Smooth muscle cell of the brain vasculature (primary cell): ENCODE measurements at places on chromosomes 6 and 20.

- DNase-seq = no peak
Observed at GRCh38 chr6:127914240-127914639, 13.4 kb upstream of the THEMIS start.

DNA sequence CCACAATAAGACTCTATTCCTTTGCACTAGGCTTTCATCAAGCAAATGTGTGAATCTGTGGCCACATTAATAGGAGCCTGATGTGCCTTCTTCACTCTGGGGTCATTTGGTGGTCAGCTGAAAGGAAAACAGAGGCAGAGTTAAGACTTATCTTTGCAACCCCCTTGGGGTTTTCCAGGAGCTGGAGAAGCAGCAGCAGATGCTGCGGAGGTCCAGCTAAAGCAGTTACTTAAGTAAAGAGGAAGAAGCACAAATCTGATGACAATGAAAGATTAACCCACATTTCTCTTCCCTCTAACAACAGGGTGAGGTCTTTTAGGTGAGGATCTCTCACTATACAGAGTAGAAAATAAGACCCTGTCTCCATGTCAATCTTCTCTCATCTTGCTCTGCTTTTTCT is 45.4 kb upstream of the QKI start:
- no peak for DNase-seq

GRCh38 chr6:146071781-146072180 is 42.9 kb downstream of the GRM1 start:
- no peak for DNase-seq

- no peak for DNase-seq
Observed at GRCh38 chr20:5660346-5660745, 89.9 kb upstream of the SHLD1 start.

DNA sequence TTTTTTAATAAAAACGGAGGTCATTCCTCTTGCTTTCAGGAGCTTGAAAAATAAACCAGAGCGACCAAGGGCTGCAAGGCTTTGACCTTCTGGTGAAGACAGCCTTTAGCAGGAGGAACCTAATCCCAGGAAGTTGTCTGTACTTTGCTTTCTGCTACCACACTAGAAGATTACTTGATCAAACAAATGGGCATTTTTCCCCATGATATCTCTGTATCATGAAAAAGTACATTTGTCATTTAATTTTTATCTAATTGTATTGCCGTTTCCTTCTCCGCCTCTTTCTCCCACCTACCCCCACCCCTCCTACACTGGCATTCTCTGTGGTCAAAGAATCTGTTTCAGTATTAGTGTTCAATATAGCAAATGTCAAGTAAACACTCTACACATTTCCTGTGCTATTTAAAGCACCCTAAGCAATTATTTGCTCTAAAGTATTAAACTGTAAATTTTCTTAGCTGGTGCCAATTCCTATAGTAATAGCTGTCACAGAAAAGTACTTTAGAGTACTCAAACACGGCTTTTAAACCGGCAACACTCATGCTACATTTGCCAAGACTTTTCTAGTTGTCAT is 29.7 kb downstream of the ATXN1 start:
- DNase-seq = no peak

- no peak for DNase-seq
Observed at GRCh38 chr6:166333172-166333995, 9.0 kb downstream of the SFT2D1 start.

GRCh38 chr6:99305021-99305554 is 44.4 kb downstream of the FAXC start:
- DNase-seq = no peak

GRCh38 chr20:50026746-50027575 is 44.2 kb downstream of the SNAI1 start:
- no peak for DNase-seq

- no peak for DNase-seq
Observed at GRCh38 chr20:19241440-19241839, 29.0 kb downstream of the SLC24A3 start.

GRCh38 chr6:147285087-147285855 is 81.1 kb downstream of the STXBP5 start:
- peak; percentile 39 for DNase-seq

DNA sequence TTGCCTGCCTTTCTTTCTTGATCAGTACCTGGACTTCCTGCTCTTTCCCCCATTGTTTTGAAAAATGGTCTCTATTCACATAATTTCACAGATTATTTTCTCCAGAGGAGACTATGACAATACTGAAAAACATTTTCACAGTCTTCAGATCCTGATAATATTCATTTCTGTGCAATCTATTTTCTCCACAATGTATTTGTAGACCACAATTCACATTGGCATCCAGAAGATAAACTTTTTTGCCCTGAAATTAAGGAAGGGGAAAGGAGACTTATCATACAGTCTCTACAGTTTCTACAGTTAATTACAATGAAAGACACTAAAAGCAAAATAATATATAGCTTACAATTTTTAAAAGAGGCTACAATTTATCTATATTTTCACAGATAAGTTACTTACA is 18.4 kb downstream of the LCA5 start:
- DNase-seq = no peak

DNA sequence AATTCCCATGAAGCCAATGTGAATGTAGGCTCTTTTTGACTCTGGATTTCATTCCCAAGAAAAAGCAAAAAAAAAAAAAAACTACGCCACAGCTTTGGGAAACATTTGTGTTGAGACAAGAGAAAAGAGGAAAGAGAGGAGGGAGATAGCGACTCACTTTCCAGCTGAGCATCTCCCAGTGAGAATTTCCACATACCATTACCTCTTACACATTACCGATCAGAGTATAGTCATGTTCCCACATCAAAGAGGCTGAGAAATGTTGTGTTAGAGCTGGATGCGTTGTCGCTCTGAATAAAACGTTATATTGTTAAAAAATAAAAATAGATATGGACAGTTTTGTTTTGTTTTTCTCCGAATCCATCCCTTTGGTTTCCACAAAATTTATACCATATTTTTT is 1019.3 kb upstream of the ADGRB3 start:
- DNase-seq = peak; percentile 65

GRCh38 chr6:116405138-116405537 is 34.4 kb downstream of the DSE start:
- no peak for DNase-seq

DNA sequence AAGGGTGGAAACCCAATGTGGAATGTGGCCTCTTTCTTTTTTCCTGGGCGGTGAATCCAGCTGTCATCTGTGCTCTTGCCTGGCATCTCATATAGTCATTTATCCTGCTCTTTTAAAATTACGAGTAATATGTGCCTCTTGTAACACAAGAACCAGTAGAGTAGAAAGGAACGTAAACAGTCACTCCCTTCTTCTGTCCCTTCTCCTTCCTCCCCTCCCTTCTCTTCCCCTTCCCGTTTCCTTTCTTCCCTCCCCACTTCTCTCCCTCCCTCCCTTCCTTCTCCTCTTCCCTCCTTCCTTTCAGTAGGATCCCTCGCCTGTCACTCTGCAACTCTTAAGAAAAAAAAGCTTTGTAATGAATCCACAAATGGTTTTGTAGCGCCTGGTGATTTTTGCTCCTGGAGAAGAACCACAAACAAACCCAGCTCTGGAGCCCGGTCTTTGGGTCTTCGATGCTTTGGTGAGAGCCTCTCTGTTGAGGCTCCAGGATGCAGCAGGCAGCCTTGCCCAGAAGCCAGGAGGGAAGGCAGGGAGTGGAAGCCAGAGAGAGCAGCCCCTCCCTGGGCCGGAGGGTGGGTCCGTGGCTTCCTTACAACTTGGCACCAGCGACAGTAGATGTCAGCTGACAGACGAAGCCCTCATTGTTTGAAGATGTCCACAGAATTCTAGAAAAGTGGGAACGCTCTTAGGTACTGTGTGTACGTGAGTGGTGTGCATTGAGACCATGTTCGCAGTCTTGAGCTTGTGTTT is 15.0 kb downstream of the DUSP22 start:
- no peak for DNase-seq

- DNase-seq = no peak
Observed at GRCh38 chr6:3138341-3138740, 19.0 kb downstream of the TUBB2A start.

GRCh38 chr20:59809630-59810448 is 123.6 kb downstream of the SYCP2 start:
- DNase-seq = no peak

DNA sequence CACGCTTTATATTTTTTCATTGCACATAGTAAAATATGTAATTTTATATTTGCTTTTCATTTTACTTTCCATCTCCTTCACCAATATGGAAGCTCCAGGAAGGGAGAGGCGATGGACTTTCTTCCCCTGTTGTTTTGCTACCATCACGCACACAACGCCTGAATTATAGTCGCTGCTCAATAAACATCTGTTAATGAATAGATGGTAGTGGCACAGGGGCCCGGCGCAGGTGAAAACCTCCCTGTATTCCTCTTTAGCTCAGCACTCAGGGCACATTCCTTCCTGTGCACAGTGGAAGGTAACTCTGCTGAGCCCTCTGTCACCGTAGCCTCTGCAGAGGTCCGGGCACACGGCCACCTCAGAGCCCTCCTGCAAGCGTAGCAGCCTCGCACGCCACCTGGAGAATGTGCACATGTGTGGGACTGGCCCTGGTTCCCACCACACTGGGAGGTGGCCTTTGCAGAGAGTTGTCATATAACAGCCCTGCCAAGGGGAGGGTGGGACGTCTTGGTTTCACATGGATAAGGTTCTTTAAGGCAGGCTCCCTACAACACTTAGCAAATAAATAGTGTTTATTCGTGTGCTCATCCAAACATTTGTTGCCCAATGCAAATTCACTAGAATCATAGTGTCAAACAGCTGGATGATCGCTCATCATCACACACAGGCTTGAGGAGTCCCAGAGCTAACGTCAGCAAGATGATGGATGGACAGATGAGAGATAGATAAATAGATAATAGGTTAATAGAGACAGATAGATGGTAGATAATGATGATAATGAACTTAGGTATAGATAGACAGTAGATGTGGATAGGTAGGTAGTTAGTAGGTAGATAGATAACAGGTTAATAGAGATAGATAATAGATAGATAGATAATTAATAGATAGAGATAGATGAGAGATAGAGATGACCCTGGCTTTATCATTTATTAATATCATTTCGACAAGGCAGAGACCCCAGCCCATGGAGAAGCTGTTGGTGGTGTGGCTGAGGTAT is 32.3 kb upstream of the AFDN start:
- no peak for DNase-seq

DNA sequence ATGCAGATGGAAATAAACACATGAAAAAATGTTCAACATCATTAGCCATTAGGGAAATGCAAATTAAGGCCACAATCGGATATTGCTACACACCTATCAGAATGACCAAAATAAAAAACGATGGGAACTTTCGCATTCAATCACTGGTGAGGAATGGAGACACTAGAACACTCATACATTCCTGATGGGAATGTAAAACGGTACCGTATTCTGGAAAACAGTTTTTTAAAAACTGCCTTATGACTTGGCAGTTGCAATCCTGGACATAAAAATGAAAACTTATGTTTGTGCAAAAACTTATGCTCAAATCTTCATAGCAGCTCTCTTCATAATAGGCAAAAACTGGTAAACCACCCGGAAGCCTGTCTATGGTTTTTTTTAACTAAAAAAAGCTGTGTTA is 146.0 kb downstream of the CEBPB start:
- DNase-seq = no peak

DNA sequence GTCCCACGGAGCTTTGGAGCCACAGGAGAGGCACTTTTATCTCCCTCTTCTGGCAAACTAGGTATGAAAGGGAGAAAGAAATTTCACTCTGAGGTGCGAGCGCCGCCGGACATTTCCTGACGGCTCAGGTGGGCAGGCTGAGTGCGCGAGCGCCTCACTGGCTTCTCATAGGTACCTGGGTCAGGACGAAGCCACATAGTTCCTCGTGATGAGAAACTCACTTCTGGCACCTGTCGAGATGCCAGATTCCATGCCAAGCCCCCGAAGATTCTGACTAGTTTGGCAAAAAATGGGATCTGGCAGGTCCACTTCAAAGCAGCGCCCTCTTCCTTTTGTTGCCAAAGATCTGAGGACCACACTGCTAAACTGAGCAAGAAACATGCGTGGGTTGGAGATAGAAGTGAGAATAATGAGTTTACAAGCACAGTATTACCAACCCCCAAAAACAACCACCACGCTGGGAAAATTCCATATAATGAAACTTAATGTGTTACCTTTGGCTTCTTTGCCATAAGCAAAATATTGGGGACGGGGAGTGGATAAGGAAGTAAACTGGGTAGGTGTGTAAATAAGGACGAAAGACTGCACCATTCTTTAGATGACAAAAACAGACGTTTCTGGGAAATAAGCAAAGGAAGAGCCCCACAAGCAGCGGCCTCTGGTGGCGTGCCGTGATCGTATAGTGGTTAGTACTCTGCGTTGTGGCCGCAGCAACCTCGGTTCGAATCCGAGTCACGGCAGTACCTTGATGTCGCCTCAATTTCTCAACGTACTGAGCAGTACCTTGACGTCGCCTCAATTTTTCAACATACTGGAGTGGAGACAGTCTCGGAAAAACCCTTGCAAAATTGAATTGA is 89.8 kb upstream of the PRSS16 start:
- no peak for DNase-seq

GRCh38 chr6:108365478-108365877 is 70.6 kb downstream of the AFG1L start:
- DNase-seq = no peak

DNA sequence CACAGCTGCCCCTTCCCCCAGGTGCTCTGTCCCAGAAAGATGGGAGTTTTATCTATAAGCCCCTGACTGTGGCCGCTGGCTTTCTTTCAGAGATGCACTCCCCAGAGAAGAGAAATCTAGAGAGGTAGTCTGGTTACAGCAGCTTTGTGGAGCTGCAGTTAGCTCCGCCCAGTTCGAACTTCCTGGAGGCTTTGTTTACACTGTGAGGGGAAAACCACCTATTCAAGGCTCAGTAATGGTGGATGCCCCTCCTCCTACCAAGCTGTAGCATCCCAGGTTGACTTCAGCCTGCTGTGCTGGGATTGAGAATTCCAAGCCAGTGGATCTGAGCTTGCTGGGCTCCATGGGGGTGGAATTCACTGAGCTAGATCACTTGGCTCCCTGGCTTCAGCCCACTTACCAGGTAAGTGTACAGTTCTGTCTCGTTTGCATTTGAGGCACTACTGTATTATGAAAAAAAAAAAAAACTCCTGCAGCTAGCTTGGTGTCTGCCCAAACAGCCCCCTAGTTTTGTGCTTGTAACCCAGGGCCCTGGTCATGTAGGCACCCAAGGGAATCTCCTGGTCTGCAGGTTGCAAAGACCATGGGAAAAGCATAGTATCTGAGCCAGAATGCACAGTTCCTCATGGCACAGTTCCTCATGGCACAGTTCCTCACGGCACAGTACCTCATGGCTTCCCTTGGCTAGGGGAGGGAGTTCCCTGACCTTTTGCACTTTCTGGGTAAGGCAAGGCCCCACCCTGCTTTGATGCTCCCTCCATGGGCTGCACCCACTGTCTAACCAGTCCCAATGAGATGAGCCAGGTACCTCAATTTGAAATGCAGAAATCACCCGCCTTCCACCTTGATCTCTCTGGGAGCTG is 275.0 kb downstream of the CENPW start:
- no peak for DNase-seq

GRCh38 chr6:10763006-10763405 is 15.4 kb downstream of the TMEM14B start:
- no peak for DNase-seq

DNA sequence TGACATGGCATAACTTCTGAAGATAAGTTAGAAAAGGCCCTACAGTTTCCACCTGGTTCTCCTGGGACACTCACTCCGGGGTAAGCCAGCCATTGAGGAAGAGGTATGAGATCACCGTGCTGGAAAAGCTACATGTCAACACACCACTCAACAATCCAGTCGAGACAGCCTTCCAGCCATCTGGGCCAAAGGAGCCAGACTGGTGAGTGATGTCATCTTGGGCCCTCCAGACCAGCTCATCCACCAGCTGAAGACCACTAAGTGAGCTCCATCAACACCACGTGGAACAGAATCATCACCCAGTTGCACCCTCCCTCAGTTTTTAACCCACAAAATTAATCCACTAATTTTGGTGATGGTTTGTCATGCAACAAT is 32.3 kb upstream of the RSPO4 start:
- DNase-seq = no peak
